ENCODE measurements at places on chromosomes 11 and 22.

DNA sequence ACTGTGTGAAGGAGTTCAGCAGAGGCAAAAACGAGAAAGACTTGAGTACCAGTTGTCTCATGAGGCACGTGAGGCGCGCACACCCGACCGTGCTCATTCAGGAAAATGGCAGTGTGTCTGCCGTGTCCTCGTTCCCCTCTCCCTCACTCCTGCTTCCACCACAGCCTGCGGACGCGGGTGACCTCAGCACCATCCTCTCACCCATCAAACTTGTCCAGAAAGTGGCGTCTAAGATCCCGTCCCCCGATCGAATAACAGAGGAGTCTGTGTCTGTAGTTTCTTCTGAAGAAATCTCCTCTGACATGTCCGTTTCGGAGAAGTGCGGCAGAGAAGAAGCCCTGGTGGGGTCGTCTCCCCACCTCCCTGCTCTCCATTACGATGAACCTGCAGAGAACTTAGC lies 30.4 kb downstream of the ZBED4 start:
- DNase-seq, result no peak

DNA sequence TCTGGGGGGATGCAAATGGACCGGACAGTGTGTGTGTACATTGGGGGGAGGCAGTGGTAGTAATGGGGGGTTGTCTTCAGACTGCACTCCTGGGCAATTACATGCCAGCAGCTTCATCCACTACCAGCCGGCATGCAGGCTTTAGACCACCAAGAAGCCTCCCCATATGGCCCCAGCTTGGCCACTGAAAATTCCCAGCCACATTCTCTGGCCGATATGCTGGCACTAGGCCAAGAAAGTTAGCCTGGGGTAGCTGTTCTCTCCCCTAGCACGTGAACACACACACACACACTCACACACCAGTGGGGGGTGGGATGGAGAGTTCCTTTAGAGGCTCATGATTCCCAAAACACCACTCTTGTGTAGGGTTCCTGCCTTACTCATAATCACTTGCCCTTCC lies 3.6 kb upstream of the ROBO3 start:
- no peak for DNase-seq

GRCh38 chr11:104995001-104995408 lies 26.6 kb upstream of the CASP4 start:
- DNase-seq, result no peak

DNA sequence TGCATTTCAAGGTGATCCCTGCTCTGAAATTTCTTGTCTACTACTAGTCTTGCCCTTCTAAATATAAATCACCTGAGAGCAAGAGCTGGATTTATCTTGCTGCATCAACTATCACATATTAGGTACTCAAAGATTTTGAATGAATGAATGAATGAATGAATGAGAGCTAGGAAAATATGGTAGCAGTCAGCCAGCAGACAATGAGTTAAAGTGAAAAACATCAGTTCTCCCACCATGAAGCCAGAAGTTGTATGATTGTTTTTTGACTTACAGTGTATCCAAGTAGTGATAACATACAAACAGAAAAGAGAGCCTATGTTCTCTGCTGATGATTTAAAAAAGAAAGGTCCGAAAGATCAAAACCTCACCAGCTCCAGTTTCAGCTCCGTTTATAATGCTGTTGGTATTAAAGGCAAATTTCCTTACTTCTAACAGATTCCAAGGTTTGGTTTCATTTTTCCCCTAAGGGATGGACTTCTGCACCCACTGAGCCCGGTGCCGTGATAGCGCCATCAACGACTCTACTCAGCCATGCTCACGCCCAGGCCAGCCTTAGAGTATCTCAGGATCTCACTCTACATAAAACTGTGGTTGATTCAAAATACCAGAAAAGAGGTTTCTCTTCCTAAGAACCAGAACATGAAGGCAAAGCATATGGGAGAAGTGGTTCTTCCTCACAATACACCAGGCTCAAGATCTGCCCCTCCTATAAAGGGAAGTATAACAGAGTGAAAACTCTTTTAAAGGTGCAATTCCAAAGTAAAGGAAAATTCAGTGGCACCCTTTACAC lies 92.0 kb downstream of the SGSM3 start:
- DNase-seq, result no peak

DNA sequence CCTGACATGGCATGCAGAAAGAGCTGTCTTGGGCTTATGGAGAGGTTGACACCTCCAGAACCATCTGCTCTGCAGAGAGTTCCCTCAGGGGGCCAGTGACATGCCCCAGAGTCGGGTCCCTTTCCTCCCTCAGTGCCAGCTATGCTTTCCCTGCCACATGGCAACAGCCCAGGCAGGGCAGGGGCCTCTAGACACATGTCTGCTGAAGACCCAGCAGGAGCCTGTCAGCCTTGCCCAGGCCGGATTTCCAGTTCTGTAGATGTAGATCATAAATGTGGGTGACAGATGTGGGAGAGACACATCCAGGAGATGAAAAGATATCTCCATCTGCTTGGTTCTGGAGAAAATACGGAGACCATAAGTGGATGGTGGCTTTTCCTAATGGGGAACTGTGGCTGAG lies 25.5 kb downstream of the NAV2 start:
- peak; percentile 94 for DNase-seq

DNA sequence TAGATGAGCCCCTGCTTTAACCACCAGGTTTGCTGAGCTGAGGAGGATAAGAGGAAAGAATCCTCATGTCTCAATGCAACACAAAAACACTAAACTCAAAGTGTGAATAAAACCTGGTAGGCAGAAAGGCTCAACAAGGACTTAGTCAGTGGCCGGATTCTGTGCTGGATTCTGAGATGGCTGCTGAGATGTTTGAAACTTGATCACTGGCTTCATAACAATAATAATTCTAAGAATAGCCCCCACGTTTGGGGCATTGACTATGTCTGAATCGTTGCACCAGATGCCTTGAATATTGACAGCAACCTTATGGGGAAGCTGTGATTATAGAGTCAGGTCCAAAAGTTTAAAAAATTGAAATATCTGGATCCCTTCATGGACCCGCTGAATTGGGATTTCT lies 4.6 kb downstream of the DKK3 start:
- no peak for DNase-seq

GRCh38 chr22:42805998-42806830 lies 50.9 kb downstream of the ARFGAP3 start:
- no peak for DNase-seq

- DNase-seq, result no peak
Measured at GRCh38 chr11:117219001-117219400, 12.9 kb downstream of the PCSK7 start.

- DNase-seq, result no peak
Measured at GRCh38 chr22:44067033-44067432, 42.9 kb downstream of the PARVB start.

GRCh38 chr11:76208438-76209374 lies 2.4 kb upstream of the WNT11 start:
- peak; percentile 67 for DNase-seq

GRCh38 chr11:17263769-17264168 lies 12.8 kb upstream of the NUCB2 start:
- no peak for DNase-seq

GRCh38 chr11:111765984-111766833 lies at the start of gene PPP2R1B:
TSS of gene PPP2R1B (minus strand) at chr11:111766389. CDS start at chr11:111766361, 28 bp downstream.
- peak; percentile 63 for DNase-seq

DNA sequence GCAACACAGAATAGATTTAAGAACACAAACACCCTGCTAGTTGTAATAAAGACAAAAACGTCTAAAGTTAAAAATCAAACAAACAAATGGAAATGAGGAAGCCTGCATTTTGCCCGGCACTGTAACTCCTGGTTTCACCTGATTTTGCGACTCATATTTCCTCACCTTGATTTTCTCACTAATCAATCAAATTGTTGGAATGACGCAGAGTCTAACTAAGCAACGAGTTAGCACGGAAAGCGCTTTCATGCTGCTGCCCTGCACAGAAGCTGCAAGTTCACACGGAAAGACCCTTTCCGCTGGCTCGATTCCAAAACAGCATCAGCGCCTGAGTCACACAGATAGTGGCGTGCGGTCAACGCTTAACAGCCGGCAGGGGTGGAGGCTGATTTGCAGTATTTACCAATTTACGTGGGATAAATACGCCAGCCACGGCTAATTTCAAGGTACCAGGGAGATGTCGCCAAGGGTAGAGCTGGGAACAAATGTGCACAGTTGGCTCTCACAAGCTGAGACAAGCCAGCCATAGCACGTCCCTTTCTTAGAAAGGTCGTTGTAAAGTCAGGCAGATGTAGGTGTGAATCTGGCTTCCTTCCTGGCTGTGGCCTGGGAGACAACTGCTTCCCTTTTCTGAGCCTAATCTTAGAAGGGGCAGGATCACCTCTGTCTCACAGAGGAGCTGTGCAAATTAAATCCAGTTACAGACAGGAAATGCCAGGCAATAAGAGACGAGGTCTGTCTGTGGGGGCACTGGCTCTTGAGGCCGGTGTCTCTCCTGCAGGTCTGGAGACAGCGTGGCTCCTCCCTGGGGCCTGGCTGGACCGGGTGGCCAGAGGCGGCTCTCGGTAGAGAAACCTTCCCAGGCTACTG lies 76.9 kb upstream of the TTLL12 start:
- DNase-seq, result peak; percentile 58

DNA sequence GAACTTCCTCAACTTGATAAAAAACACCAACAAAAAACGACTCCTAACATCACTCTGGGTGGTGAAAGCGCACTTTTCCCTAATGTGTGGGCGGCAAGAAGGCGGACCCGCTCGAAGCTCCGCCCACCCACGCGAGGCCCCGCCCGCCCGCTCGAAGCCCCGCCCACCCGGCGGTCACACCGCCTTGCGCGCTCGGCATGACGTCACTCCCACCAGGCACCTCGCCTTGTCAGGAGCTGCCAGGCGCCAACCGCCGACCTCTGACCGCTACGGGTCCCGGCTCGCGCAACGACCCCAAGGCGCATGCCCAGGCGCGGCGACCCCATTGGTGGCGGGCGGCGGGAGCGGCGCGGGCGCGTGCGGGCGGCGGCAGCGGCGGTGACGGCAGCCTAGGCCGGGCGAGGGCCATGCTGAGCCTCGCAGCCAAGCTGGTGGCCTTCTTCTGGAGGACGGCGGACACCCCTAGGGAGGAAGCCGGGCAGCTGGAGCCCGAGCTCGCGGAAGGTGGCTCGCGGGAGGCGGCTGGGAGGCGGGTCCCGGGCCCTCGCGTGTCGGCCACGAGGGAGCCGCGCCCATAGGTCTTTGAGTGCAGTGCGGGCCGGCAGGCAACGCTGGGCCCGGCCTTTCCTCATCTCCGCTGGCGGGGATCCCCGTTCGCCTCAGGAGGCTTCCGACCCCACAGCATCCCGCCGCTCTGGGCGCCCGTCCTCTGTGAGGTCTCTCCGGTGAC lies at the start of gene MOV10L1:
Gene MOV10L1 (plus strand): TSS at position 325 of the 730 bp plus-strand sequence. CDS start 83 bp downstream, at position 408.
- DNase-seq, result no peak

DNA sequence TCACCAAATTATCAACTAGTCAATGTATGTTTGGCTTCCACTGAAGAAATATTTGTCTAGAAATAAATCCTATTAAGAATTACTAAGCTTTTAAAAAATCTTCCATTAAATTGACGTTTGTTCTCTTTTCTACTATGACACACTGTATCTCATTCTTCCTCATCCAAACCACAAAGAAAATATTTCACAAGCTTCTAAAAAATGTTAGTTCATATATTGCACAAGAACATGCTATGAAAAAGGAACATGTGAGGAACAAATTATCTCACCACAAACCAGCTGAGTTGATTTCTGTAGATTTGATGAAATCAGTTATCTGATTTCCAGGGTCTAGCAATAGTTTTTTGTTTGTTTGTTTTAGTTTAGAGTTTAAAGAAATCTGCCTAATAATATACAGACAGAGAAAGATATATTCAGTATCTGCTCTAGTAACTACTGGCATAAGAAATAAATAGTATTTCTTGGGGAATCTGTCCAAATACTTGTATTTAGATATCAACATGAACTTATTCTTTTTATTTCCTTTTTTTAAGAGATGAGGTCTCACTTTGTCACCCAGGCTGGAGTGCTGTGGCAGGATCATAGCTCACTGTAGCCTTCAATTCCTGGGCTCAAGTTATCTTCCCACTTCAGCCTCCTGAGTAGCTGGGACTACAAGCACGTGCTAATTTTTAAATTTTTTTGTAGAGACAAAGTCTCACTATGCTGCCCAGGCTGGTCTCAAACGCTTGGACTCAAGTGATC lies 161.7 kb downstream of the ATG16L2 start:
- DNase-seq, result no peak

DNA sequence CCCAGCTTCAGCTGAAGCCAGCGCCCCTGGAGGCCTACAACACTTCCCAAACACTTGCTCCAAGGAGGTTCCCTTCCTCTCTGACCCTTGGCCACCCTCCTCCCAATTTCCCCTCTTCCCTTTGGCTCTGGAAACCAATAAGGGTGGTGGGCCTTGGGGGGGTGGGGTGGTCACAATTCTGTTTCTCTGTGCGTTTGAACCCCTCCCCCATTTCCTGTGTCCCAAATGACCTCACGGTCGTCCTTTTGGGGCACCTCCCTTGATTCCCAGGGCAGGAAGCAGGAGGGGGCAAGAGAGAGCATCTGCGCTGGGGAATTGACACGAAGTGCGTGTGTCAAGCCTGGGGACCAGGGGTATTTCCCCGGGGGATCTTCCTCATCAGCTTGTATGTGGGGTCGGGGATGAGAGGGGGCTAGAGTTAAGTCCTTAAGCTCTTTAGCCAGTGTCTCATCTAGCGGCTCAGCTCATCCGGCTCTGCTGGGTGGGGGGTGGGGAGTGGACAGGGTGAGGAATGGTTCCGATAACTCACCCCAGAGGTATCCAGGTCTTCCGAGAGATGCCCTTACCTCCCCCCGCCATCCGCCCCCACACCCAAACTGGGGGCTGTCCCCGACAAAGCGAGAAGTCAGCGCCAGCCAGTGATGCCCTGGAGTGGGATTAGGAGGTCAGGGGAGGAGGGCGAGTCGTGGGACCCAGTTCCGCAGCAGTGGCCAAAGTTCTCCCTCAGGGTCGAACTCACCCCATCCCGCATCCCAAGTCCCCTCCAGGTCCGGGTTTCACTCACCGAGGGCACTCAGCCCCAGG lies 587 bp downstream of the ESAM start:
- no peak for DNase-seq

- peak; percentile 94 for DNase-seq
Measured at GRCh38 chr22:49209452-49210195, 618.0 kb downstream of the BRD1 start.

- no peak for DNase-seq
Measured at GRCh38 chr11:121323046-121323607, 30.6 kb downstream of the SC5D start.

GRCh38 chr11:12143461-12144258 lies 33.3 kb downstream of the MICAL2 start:
- no peak for DNase-seq

GRCh38 chr11:30893318-30893717 lies 307.2 kb upstream of the MPPED2 start:
- no peak for DNase-seq

Data from NCI-H524 (cell line).